ENCODE measurements at places on chromosomes 2 and 18.

DNA sequence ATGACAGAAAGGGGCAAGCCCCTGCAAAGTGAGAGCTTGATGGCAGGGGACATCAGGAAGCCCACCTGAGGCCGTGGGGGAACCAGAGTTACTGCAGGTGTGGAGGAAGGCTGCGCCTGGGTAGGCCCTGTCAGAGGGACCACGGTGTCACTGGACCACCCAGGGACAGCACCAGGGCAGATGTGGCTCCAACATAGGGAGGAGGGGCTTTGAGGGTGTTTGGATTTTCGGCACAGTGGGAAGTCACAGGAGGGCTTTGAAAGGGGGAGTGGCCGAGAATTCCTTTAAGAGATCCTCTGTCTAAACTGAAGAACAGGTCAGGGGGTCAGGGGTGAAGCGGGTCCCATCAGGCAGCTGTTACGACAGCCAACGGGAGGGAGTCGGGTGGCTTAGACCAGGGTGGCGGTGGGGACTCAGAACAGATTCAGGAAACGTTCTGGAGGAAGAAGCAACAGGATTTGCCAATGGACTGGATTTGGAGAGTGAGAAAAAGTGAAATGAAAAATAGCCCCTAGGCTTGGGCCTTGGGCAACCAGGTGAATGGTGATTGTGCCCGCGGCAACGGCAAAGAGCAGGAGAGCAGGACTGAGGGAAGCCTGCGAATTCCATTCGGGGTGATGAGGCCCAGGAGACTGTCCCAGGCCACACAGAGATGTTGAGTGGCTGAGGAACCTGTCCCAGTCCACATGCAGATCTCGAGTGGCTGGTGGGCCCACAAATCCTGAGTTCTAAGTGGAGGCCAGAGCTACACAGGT is 166.1 kb downstream of the LAMA1 start:
- no peak for DNase-seq

DNA sequence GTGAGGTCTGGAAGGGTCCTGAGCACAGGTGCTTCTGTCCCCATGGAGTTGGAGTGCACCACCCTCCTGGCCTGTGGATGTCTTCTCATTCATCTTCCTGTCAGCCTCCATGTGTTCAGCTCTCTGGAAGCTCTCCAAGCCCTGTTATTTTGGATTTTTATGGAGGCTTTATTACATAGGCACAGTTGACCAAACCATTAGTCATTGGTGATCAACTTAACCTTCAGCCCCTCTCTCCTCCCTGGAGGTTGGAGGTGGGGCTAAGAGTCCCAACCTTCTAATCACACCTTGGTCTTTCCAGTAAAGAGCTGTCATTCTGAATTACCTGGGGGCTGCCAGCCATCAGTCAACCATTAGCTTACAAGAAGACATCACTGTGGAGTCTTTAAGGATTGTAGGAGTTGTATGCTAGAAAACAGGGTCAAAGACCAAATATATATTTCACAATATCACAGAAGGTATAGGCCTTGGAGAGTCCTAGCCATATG is 7.5 kb upstream of the MCFD2 start:
- DNase-seq: no peak

DNA sequence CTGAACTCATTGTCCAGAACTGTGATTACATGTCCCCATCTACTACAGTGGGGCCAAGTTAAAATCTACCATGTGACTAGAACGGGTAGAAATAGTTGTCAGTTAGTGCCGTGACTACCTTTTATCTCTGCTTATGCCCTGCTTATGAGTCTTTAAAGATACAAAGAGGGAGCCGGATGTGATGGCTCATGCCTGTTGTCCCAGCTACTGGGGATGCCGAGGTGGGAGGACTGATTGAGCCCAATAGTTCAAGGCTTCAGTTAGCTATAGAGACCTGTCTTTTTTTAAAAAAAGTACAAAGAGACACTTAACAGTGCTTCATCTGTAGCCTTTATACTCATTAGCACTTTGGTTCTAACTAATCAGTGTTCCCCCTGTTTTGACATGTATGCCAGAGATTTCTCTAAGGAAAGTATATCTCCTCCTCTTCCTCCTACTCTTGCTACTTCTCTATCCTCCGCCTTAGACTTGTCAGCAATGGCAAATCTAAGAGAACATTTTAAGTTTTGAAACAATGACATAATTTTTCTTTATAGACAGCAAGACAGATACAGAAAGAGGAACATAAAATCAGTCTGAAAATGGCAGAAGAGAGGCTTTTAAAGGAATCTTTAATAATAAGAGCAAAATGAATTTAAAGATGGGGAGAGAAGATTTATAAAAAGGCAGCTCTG is 45.0 kb downstream of the NBEAL1 start:
- no peak for DNase-seq

DNA sequence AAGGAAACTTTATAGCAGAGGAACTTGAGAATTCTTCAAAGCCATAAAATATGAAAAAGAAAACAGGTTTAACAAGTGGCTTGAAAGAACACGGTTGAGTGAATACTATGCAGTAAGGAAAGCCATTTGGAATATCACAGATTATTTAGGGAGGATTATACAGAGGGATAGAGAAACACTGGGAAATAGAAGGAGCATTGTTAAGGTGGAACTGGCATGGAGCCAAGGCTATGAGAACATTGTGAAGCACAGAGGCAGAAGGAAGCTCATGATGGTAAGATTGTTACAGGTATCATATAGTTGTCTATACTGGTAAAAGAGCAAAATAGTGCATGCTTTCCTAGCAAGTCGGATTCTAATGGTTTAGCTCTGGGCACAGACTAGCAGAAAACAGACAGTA is 87.1 kb downstream of the SS18 start:
- no peak for DNase-seq
